Glomerular endothelial cell (primary cell): ENCODE measurements at places on chromosomes 16 and 17.

DNA sequence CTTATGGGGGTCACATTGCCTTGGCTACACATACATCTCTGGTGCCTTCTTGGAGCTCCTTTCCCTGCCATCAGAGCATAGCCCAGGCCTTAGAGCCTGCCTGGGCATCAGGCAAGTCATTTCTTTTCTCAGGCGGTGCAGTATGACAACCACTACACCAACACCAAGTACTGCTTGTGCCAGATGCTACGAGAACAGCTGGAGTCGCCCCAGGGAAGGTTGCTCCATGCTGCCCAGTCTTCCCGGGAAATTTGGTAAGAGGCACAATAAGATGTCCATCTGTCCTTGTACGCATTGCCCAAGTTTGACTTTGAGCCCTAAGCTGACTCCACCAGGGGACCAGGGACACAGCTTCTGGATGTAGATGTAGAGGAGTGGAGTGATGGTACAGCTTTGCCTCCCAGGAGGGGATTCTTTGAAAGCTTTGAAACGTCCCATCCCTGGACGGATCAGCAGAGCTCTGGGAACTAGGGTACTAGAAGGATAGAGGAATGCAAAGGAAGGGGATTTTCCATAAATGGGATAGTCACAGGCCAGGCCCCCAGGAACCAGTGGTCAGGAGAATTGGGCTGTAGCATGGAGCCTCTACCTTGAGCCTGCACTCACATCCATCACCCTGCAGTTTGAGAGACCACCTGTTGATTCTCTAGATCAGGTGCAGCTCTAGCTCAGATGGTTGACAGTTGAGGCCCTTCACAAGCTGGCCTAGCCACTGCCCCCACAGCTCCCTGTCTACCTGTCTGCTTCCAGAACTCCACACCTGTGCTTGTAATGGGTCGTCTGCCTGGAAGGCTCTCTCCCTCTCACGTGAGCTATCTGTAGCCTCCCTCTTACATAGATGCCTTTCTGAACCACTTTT lies 11.0 kb upstream of the NFATC3 start:
- no peak for DNase-seq

DNA sequence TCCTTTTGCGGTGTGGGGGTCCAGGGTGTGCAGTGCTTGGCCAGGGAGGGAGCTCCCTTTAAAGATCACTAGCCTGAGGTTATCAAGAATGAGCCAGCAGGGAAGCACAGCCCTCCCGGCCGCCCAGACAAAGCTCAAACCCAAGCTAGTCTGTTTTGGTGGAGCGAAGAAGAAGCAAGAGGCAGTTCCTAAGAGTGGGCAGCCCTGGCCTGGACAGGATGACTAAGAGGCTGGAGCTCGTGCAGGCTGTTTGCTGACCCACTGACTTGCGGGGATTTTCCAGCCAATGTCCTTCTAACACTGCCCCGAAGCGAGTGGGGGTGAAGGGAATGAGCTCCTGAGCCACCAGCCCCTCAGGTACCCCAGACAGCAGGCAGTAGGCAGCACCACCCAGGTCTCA lies 134.4 kb downstream of the COPRS start:
- no peak for DNase-seq

DNA sequence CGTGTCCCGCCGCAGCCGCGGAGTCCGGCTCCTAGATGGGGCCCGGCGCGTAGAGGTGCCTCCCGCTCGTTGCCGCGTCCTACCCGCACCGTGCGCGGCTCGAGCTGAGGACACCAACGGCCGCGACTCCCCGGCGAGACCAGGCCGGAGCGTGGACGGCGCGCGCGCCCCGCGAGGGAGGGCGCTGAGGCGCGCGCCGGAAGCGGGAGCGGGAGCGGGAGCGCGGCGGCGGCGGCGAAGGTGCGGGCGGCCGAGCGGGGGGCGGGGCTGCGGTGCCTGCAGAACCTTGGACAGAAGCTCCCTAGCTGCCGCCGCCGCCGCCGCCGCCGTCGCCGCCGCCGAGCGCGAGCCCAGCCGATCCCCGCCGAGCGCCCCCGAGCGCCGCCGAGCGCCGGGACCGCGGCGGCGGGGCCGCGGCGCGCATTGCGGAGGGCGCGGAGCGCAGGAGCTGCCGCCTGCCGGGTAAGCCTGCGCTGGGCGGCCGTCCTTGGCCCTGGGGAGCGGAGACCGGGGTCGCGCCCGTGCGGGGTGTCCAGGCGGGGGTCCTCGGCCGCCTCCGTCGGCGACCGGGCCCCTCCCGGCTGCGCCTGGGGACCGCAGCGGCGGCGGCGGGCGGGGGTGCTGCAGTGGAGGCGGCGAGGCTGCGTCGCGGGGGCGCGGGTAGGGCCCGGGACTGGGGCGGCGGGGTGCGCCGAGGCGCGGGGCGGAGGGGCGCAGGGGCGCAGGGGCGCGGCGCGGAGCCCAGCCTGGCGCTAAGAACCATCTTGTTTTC lies at the start of gene CDK5R1:
CDK5R1 (plus strand) TSS at position 293 of the 772 bp plus-strand sequence. CDS start 628 bp downstream, outside the sequence.
- no peak for DNase-seq

DNA sequence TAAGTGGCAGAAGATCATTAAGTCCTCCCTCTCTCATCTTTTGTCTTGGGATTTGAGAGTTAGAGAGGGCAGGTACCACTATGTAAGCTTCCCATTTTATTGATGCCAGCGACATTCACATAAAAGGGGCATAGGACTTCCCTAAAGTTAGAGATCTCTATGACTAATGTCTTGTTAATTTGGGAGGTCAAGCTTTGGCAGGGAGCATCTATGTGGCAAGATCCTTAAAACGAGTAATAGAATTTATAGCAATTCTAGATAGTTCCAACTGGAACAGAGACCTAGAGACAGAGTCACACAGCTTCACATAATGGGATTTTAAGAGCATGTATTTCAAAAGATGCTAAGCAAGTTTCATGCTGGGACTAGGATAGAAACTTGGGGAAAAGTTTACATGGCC lies 308.0 kb downstream of the MAP2K6 start:
- no peak for DNase-seq

GRCh38 chr17:45164734-45165269 lies 3.1 kb downstream of the HEXIM2 start:
- DNase-seq, result no peak

- no peak for DNase-seq
Measured at GRCh38 chr16:11535494-11535893, 51.2 kb downstream of the LITAF start.

GRCh38 chr16:88569614-88569984 lies 604 bp upstream of the ZC3H18 start:
- DNase-seq, result no peak
